Osteoblast (primary cell): ENCODE measurements at places on chromosomes 12 and 14. TPM values are rescaled to one million over a fixed set of nuclear protein-coding genes. Genes with fewer than 3 reads are reported as not detected.

Gene C12orf56
- under 0.01 and 0.36 TPM in 2 replicates for total RNA-seq

Gene MIPOL1
- 9.0 and 9.7 TPM in 2 replicates for total RNA-seq

Gene DDIT3
- total RNA-seq, result 118 and 136 TPM in 2 replicates

Gene CCDC60
- total RNA-seq, result not detected in 2 replicates

Gene ACSM4
- not detected in 2 replicates for total RNA-seq

Gene ORMDL2
- total RNA-seq, result 9.4 and 10.1 TPM in 2 replicates

Gene KANSL2
- 37.4 and 48.1 TPM in 2 replicates for total RNA-seq

Gene TSPAN31
- total RNA-seq, result 37.4 and 41.6 TPM in 2 replicates

Gene IRAK3
- total RNA-seq, result 3.6 and 4.4 TPM in 2 replicates

Gene ADAM20
- 1.5 and 1.8 TPM in 2 replicates for total RNA-seq

- DNase-seq, result no peak
These were observed 72.9 kb downstream of the PPP2R5C start for GRCh38 chr14:101834397-101834796.

DNA sequence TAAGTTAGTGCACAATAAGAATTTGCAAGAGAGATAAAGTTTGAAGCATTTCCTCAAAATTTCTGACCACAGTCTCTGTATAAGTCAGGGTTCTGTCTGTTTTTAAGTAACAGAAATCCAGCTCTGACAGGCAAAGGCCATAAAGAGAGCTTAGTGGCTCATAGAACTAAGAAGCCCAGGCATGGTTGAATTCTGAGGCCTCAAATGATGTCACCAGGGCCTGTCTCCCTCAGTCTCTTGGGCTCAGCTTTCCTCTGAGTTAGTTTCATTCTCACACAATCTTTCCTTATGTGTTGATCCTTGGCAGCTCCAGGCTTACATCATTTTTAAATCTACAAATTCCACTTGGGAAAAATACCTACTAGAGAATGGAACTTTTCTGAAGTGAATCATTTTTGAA is 173.4 kb upstream of the ATP2B1 start:
- DNase-seq, result peak; percentile 76

DNA sequence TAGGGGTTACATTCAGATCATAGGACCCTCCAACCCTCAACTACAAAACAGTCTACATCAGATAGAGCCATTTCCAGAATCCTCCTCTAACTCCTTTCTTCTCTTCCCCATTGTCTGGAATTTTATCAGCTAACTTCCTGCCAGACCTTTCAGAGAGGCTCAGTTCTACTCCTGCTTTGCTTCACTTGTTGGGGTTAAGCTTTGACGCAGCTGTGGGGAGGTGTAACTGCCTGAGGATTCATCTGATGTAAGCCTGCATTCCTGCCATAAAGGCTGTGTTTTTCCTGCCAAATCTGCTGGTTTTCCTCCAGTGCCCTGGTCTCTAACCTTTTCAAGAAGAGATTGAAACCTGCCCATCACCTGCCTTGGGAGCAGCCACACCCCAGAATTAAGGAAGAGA is 16.9 kb downstream of the DHRS2 start:
- DNase-seq, result no peak

GRCh38 chr14:30854492-30854891 is 19.9 kb upstream of the COCH start:
- DNase-seq, result no peak

DNA sequence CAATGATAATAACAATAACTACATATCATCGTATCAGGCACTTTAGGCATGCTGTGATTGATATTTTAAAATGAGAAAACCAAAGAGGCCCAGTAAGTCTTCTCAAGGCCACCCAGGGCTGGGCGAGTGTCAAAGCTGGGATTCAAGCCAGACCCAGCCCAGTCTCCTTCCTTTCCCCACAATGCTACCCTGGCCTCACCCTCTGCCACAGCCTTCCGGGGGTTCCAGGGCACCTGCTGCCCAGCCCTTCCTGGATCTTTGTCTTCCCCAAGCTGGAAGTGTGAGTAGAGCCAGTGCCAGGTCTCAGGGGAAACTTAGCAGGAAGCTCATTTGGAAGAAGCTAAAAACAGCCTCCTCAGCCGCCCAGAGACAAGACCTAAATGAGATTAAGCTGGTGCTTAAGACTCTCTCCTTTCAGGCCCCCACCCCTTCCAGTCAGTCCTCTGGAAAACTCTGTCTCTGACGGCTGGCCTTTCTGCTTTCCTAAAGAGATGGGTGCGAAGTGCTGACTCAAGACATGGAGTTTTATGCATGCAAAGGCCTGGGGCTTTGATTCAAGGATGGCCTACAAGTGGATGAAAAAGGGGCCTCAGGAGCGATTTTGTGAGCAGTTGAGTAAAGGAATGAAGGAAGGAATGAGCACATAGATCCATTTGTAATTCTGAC is 184.2 kb downstream of the KCNA5 start:
- no peak for DNase-seq

- DNase-seq, result no peak
These were observed 26.8 kb upstream of the APOF start for GRCh38 chr12:56389412-56389811.

DNA sequence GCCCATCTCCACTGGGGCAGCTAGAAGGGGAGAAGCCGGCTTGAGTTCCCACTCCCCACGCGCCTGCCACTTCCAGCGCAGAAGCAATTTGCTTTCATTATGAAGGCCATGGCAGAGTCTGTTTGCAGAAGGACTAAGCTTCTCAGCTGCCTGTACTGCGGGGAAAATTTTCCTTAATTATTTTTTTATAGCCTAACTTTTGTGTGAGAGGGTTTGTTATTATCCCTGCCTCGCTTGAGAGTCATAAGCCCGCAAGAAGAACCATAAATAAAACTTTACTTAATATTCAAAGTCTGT is 56.0 kb upstream of the DLK1 start:
- DNase-seq, result no peak

- DNase-seq, result no peak
These were observed 714.6 kb downstream of the GALC start for GRCh38 chr14:87278415-87278814.

- peak; percentile 87 for DNase-seq
These were observed 797 bp downstream of the ESPL1 start for GRCh38 chr12:53268630-53269562.

DNA sequence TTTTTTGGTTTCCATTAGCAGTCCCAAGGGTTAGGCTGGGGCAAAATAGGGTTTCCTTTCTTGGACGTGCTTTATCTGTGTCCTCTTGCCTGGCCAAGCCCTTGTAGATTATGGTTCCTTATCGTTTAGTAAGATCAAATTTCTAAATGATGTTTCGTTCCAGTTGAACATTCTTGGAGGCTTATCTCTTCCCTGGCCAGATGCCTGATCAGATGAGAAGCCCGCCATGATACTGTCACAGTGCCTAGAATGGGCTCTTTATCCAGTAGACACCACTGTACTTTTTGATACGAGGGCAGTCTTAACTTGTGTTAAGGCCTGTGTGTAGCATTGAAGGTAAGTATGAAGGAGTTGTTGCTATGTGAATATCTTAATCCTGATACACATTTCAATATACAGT is 76.1 kb upstream of the TMEM263 start:
- no peak for DNase-seq

GRCh38 chr14:90132821-90133570 is 71.2 kb downstream of the KCNK13 start:
- DNase-seq, result no peak

- no peak for DNase-seq
These were observed 1.8 kb upstream of the TESC start for GRCh38 chr12:117100851-117101673.
